ENCODE measurements at places on chromosomes 6 and 20.
A peak's percentile ranks its signal among the peaks of the same experiment; 100 is the strongest.

- no peak for DNase-seq
Measured at GRCh38 chr6:163730246-163731210, 316.0 kb downstream of the QKI start.

GRCh38 chr6:76839505-76839904 is 623.8 kb downstream of the HTR1B start:
- DNase-seq = no peak

GRCh38 chr6:113458368-113459010 is 398.7 kb upstream of the MARCKS start:
- no peak for DNase-seq

GRCh38 chr6:33431880-33432541 is 12.1 kb downstream of the SYNGAP1 start:
- no peak for DNase-seq

DNA sequence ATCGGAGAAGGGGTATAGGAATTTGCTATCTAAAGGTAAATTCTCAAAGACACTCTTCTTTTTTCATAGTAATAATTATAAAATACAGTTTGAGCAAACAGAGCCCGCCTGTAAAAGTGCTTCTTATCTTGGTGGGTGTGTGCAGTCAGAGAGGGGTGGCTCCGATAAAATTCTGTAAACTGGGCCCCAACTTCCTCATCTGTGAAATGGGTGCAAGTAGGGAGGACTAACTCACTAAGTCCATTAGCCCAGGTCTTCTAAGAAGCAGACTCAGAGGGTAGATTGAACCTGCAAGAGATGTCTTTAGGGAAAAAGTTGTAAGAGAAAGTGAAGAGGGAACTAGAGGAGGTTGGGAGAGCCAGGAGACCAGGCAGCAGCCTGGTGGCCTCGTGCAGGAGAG is 245.8 kb upstream of the RREB1 start:
- no peak for DNase-seq

- DNase-seq = no peak
Measured at GRCh38 chr6:151012321-151013294, 147.1 kb downstream of the MTHFD1L start.

GRCh38 chr6:12522347-12522746 is 194.2 kb upstream of the PHACTR1 start:
- no peak for DNase-seq

- no peak for DNase-seq
Measured at GRCh38 chr6:145539831-145540230, 195.5 kb downstream of the EPM2A start.

DNA sequence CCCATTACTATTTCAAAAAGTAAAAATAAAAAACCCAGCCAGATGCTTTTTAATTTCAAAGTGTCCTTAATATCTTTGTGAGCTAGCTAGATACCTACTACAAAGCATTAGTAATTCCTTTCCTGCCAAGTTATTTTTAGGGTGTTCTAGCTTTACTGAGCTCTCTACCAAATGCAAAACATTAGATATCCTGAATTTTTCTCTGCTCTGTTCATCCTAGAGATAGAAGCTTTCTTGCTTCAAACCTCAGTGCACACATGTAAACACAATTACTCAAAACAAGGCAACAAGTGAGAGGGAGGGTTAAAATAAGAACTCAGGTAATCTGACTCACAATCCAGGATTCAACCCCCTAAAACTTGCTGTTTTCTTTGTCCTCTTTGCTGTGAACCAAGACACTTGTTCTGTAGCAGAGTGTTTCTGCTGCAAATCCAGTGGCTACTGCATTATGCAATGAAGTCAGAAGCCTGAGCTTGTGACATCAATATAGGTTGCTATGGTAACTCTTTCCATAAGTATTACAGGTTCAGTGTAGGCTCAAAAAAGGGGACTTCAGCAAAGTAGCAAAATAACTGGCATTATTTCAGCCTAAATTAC is 72.6 kb upstream of the STXBP5 start:
- DNase-seq = no peak

DNA sequence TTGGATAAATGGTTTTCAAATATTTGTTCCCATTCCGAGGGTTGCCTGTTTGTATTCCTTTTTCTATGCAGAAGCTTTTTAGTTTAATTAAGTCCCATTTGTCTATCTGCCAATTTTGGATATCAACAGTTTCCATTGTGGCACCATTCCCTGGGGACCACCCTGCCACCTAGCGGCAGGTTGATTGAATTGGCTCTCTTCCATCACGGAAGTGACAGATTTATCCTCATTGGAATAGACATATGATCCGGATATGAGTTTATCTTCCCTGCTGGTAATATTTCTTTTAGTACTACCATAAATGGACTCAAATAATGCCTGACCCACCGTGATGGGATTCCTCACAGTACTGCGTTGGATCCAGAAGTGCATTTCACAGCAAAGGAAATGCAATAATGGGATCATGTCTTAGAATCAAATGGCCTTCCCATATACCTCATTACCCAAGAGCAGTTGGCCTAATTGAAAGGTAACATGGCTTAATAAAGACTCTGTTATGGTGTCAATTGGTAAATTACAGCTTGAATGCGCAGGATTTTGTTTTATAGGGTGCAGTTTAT is 327.0 kb downstream of the BMP2 start:
- no peak for DNase-seq

GRCh38 chr20:43982886-43983285 is 68.2 kb downstream of the TOX2 start:
- DNase-seq = no peak

DNA sequence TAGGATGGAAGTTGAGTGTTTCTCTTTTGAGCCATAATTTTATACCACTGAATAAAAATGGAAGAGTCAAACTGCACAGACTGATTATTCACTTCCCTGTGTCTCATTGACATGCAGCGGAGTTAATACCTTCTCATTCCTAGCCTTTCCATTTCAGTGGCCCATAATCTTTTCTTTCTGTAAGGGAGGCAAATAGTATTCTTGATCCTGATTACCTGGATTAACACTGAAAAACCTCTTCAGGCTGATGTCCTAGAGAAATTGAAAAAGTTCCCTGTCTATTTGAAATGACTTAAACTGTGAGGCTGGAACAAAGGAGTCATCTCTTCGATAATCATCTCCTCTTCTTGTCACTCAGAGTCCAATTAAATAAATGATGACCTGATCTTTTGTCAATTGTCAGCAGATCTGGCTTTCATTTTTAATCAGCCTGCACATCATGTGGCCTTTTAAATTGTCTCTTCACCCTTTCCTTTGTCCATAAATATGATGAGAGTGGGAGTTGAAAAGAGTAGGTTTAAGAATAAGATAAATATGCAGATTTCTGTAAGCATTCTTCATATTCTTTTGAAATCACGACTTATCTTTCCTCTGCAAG is 713.0 kb downstream of the EPM2A start:
- DNase-seq = no peak

DNA sequence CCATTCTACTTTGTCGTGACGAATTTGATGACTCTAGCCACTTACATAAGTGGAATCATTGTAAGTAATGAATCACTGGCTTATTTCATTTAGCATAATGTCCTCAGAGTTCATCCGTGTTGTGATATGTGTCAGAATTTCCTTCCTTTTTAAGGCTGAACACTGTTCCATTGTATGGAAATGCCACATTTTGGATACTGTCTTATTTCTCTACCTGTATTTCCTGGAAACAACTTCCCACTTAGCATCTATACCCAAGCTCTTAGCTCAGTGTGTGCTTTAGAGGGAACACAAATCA is 28.8 kb upstream of the GGTLC1 start:
- no peak for DNase-seq

DNA sequence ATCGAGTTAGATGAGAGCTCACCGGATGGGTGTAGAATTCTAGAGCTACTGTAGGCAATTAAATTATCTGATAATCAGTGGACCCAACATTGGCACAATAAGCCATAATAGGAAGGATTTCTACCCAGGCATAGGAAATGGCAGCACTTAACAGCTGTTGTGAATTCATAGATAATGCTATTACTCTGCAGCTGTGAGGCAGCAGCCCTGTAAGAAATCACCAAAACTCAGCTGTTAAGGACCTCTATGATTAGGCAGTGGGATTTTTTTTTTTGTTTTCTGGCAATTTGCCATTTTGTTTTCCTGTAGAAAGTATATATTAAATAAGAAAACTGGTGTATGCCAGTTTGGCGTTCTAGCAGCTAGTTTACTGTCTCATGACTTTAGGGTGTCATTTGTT is 609.1 kb upstream of the SLC35B3 start:
- DNase-seq = no peak

GRCh38 chr6:141153563-141153962 is 979.2 kb upstream of the GJE1 start:
- no peak for DNase-seq

- peak; percentile 32 for DNase-seq
Measured at GRCh38 chr6:36977470-36977941, 8.5 kb downstream of the MTCH1 start.

GRCh38 chr6:162074641-162075275 is 652.8 kb downstream of the PRKN start:
- no peak for DNase-seq

GRCh38 chr6:18276610-18277236 is 12.4 kb upstream of the DEK start:
- DNase-seq = no peak

DNA sequence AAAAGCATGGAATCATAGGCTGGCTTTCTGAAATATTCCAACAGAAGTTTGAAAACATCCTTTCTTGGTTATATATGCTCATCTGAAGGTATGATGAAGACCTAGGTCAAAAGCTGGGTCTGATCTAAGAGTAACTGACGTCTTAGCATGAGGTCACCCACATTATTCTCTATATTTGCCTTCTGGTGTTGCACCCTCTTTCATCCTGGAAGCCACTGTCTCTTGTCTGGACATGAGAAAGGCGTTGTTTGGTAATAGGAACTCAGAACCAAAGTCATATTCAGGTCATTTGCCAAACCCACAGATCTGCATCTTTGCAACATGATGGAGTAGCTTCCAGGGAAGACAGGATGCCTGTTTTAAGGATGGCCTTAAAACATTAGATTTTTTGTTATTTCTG is 17.6 kb downstream of the GABRR1 start:
- no peak for DNase-seq

- no peak for DNase-seq
Measured at GRCh38 chr6:8888468-8888867, 453.1 kb upstream of the SLC35B3 start.

- DNase-seq = no peak
Measured at GRCh38 chr6:33521489-33522091, 58.5 kb downstream of the BAK1 start.

DNA sequence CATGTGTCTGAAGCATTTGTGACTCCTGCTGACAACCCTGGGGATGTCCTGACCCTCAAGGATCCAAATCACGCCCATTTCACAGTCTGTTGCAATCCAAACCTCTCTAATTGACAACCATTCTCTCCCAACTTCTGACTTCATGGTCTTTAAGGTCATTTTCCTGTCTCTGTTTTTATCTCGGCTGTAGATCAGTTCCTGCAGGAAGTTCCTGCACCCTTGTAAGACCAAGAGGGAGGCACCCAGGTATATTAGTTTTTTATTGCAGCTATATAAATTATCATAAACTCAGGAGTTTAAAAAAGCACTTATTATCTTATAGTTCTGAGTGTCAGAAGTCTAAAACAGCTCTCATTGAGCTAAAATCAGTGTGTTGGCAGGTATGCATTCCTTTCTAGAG is 166.8 kb downstream of the BTBD3 start:
- no peak for DNase-seq

DNA sequence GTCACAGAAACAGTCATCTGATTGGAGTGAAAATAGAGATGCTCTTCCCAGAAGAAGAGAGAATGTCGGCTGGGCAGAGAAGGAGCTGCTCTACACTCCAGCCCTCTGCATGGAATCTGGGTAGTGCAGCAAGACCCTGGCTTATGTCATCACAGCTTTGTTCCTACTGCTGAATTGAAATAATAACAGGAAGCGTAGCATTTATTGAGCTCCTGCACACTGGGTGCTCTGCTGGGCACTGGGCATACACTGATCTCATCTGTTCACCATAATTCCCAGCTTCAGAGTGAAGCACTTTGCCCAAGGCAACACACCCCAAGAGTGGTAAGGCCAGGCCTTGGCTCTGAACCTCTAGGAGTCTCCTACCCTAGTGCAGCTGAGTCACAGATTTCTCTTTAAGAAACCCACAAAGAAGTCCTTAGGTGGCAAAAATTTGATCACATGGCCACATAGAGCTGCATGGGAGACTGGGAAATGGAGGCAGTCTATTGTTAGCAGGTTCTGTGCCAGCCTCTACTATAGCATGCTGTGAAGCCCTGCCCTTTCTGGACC is 3.9 kb upstream of the SDCBP2 start:
- peak; percentile 6 for DNase-seq

DNA sequence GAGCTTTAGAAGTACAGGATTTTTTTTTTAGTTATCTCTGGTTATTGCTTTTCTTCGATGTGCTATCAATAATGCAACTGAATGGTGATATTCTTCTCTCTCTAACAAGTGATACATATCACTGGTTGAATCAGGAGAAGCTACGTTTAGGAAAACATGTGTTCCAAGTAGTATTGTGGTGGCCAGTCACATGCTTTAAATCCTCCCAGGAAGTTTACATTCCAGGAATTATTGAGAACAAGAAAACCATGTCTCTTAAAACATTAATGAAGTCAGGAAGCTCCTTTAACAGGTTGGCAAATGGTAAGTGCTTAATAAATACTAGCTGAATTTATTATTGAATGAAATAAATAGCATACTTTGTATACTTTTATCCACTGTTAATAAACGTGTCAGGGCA is 371.1 kb downstream of the BCKDHB start:
- no peak for DNase-seq

- DNase-seq = no peak
Measured at GRCh38 chr6:38720295-38720694, 5.2 kb downstream of the DNAH8 start.

DNA sequence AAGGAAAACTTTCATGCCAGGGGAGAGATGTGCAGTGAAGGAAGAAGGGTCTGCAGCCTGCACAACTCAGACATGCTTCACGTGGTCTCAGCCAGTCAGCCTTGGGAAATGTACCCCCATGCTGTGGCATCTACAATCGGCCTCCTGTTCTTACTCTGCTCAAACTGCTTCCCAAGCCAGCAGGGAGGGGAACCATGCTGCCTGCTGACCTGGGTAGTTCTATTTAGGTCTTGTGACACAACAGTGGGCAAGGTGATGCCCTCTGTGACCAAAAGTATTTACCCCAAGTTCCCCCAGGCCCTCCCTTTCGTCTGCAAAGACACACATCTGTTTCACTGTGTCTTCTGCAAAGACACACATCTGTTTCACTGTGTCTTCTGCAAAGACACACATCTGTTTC is 106.9 kb downstream of the SLC23A2 start:
- no peak for DNase-seq

GRCh38 chr6:108497883-108498282 is 62.8 kb upstream of the FOXO3 start:
- peak; percentile 34 for DNase-seq

GRCh38 chr6:170050591-170051041 is 240.3 kb downstream of the DLL1 start:
- no peak for DNase-seq

GRCh38 chr6:33592595-33593413 is 12.7 kb upstream of the BAK1 start:
- no peak for DNase-seq

All from adrenal gland (tissue), 19 donors.